NCI-H1105 treated with DMSO at 0.1 percent for 48 hours (cell line): ENCODE measurements at places on chromosomes 1 and 21.

GRCh38 chr1:42392967-42393848 is 12.6 kb downstream of the RIMKLA start:
- no peak for DNase-seq

DNA sequence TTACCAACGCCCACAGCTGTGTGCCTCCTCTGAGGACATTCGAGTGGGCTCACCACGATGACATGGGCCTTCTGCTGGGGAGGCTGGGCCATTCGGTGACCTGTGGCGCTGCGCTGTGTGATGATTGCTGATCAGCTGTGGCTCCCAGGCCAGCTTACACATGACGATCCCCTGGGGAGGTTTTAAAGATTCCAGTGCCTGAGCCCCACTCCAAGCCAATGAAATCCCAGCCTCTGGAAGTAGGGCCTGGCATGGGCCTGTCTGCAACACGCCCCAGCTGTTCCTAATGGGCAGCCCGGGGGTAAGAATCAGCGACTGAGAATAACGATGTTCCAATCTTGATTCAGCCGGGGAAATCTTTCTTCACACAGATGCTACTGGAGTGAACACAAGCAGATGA is 153.7 kb downstream of the KCNJ6 start:
- DNase-seq = no peak

- DNase-seq = no peak
Observed at GRCh38 chr1:224504297-224505041, 69.9 kb upstream of the WDR26 start.

DNA sequence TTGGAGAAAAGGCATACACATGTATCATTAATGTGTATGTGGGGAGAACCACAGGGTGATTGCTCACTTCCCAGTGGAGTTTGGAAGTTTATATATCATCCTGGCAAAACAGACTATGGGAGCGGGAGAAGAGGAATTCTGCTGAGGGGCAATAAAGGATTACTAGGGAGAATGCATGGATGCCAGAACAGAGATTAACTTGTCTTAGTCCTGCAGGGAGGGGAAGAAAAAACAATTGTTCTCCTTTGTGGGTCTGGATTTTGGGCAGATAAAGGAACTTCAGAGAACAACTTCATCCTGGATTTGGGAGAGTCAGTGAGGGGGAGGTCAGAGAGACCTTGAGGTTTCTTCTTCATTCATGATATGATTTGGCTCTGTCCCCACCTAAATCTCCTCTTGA is 55.9 kb upstream of the SOX13 start:
- DNase-seq = no peak

DNA sequence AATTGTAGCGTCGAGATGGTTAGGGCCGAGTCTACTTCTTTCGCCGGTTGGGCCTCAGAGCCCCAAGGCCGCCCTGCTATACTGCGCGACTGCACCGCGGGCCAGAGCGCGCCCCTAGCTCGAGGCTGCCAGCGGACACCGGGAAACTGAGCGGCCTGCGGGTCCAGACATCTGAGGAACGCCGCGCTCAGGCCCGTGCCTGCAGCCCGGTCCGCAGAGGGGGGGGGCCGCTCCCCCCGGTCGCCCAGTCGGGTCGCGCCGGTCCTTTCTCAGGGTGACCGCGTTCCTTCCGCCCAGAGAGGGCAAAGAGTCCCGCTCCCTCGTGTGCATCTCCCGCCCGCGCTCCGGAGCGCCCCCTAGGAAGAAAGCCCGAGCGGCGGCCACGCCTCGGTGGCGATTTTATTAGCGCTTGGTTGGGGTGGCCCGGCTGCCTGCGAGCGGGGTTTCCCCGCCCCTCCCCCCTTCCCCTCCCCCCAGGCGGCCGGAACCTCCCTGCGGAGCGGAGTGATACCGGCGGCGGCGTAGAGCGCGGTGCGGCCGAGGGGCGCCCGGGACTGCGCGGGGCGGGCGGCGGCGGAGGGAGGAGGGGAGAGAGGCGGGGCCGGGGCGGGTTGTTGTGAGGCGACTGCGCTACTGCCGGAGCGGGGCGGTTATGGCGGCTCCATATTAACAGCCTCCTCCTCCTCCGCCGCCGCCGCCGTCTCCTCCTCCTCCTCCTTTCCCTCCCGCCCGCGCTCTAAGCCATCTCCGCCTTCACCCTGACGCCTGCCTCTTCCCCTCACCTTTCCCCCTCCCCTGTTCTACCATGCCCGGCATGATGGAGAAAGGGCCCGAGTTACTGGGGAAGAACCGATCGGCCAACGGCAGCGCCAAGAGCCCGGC is at the start of gene RCOR3:
Gene RCOR3 (plus strand): TSS at position 611 of the 882 bp plus-strand sequence. CDS start 195 bp downstream, at position 806.
- DNase-seq = peak; percentile 97

DNA sequence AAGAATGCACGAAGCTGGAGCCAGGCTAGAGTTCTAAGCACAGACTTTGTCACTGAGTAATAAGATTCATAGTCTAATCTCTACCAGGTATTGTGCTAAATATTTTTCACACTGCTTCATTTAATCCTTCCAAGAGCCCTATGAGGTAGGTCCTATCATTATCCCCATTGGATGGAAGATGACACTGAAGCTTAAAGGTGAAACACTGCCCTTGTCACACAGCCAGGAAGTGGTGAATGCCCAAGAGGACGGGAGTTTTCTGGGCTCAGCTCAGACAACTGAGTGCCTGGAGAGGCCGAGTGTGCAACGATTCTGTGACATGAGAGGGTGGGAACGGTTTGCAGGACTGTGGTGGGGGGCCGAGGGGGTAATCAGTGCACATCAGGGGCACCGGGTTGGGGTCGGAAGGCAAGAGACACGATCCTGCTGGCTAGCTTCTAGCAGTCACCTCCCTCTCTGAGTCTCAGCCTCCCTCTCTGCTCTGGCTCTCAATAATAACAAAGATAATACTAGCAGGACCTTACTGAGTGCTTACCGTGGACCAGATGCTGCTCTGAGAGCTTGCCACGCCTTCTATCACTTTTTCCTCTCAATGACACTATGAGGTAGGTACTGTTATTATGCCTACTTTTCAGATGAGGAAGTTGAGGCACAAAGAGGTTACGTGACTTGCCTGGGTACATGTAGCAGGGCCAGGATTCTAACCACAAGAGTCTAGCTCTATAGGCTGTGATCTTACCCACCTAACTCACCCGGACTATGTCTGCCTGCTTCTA is 12.4 kb downstream of the KCNQ4 start:
- DNase-seq = no peak
